Hematopoietic multipotent progenitor cell treated with erythropoietin and hydrocortisone succinate and interleukin-3 and kit ligand, for 17 days (in vitro differentiated cells): ENCODE measurements at places on chromosomes 1 and 21.

- DNase-seq = no peak
Observed at GRCh38 chr1:50949286-50949982, 10.6 kb downstream of the FAF1 start.

DNA sequence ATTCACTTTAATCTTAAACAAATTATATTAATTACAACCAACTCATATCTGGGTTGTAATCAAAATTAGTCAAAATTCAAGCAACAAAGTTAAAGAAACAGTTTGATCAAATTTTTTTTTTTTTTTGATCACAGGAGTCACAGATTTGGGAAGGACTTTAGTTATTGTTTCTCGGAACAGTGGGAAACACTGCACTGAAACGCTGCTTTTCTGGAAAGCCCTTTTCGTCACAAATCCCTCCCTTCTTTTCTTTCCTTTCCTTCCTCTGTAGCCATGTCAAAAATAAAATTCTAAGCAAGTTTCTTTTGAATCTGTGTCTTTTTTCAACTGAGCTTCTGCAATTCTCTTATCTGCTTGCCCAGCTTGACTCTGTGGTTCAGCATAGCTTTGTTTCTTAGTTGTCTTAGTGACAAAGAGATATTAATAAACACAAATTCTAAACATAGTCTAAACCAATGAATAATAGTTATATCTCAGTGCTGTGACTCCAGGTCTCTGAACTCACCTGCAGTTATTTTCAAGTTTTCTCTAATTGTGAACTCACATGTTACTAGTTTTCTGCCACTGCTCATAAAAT, 53.8 kb downstream of the PTGS2 start:
- DNase-seq = no peak

DNA sequence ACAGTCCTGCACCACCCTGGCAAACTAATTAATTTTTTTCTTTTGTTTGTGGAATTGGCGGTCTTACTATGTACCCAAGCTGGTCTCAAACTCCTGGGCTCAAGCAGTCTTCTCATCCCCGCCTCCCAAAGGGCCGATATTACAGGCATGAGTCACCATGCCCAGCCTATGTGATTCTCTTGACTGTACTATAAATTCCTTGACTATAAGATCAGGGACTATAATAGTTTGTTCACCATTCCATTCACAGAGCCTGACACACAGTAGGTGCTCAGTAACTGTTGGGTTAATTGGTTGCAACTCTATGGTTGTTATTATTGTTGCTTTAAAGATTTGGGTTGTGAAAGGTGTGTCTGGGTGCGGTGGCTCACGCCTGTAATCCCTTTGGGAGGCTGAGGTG, 17.2 kb downstream of the DAP3 start:
- DNase-seq = no peak

DNA sequence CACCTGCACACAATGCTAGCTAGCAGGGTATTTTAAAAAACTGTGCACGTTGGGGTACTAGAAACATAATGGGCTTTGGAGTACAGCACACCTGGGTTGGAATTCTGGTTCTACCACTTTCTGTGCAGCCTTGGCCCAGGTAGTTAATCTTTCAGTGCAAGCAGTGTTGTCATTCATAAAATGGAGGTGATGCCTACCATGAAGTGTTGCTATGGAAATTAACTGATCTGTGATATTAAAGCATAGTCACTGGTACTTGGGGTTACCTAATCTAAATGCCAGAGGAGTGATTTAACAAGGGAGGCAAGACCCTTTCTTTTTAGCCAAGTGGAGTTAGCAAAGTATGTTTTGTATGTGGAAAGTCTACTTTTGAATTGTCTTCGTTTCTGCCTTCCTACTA, 18.0 kb downstream of the ATP1B1 start:
- no peak for DNase-seq

- DNase-seq = no peak
Observed at GRCh38 chr1:55050283-55050682, 10.9 kb downstream of the PCSK9 start.

- DNase-seq = no peak
Observed at GRCh38 chr1:95655321-95656020, 421.5 kb downstream of the RWDD3 start.

GRCh38 chr21:38520511-38520910, 22.2 kb upstream of the ERG start:
- no peak for DNase-seq

DNA sequence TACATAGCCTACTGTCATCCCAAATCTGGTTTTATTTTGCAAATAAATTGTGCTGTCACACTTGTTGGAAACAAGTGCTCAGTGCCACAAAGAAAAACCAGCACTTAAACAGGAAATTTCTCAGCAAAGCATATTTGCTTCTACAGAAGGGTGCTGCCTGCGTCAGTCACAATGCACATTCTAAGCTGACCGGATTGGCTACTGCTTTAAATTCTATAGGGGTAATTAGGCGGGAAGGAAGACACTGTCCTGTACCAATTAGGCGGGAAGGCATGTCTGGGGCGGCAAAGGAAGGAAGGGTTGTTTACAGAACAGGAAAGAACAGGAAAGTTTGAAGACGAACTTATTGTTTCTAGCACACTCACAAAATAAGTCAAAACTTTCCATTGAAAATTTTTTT, 2.8 kb downstream of the IFI16 start:
- no peak for DNase-seq

DNA sequence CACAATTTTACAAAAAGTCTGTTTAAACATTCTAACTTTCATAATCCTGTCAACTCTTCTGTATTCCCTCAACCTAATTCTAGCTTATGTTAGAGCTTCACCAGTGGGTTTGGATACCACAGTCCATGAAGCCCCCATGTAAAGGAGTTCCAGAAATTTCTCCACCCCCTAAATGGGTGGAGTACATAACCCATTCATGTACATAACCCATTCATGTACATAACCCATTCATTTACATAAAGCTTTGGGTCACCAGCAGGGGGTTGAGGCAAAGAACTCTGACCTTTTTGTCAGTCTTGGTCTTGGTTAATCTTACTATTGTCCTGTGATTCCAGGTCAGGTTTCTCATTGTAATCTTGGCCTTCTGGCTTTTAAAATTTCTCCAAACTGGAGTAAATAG, 61.6 kb downstream of the SMYD2 start:
- DNase-seq = no peak

- DNase-seq = no peak
Observed at GRCh38 chr1:101089613-101090338, 64.2 kb upstream of the DPH5 start.
